ENCODE measurements at places on chromosomes 4 and X. TPM values are rescaled to one million over a fixed set of nuclear protein-coding genes. Genes with fewer than 3 reads are reported as not detected.

DNA sequence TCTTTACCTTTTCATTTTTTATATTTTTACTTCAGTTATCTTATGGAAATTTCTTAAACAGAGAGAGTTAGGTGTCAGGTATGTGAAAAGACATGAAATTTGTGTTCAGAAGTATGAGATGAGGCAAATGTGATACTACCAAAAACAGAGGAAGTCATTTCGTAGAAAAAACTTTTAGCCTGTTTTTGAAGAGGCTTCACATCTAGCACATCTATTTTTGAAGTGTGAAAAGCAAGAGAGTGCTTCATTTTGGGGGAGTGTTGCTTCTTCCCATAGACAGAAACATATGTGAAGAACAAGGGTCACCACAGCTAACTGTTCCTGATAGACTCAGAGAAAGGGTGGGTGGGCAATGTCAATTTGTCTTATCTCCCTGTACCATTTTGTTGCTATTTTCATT is 125.3 kb downstream of the TET2 start:
- DNase-seq, result no peak

- DNase-seq, result no peak
Observed at GRCh38 chr4:82802911-82803310, 4.3 kb upstream of the SCD5 start.

DNA sequence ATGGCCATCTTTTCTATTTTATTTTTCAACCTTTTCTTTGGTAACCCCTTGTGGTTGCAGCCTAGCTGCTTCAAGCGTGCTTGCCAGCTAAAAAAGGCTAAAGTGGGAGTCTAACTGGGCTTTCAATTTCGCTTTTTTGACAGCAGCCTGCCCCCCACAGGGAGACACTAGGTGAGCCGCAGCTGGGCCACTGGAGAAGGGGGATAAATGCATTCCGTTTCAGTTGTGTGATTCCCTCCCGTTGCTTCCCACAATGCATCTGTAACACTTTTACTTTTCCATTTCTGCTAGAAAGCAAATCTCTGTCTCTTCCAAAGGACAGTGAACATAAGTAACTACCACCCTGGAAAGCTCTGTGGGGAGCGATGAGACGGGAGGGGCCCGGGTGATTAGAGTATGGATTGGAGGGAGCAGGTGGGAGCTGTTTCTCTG is 86.3 kb upstream of the RAPGEF2 start:
- DNase-seq, result no peak

The CLGN gene
- 0.59 TPM for total RNA-seq

The HSPA4L gene
- 8.8 TPM for total RNA-seq

The SORBS2 gene
- total RNA-seq, result 15.0 TPM

The FTSJ1 gene
- total RNA-seq, result 18.4 TPM

The BGN gene
- 28.1 TPM for total RNA-seq

The SPACA5 gene
- total RNA-seq, result not detected
